SK-N-SH (cell line): ENCODE measurements at places on chromosomes 12 and 14.

DNA sequence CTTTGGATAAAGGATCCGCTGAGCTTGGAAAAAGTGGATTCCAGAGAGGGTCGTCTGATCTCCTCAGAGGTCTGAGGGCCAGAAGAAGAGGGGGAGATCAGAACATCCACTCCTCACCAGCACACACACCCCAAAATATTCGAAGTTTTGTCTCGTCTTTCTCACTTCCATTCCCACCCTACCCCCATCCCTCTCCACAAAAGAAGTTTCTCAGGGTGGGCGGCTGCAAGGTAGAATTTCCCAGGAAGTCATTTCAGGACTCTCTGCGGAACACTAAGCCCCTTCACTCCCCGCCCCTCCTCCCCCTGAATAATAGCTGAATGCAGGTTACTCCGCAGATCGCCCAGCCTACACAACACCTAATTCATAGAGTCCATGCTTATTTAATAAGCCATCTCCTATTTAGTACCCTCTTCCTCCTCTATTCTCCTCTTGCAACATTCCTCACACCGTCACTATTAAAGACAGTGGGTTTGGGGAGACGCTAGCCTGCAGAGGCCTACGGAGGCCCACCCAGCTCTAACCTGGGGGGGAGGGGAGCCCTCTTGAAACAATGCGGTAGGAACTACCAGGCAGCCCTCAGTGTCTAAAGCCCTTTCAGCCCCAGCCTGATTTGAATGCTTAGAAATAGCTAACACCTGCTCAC, 649 bp upstream of the SALL2 start:
- H3K4me3 ChIP-seq: peak overlapping the region; percentile 77
- peaks cover 16% of the 10 kb centered on the region; the same call in 1 of the 2 replicates for H3K4me1 ChIP-seq
- no peak for DNase-seq
- H3K27me3 ChIP-seq: peaks cover 6% of the 10 kb centered on the region; the same call in 1 of the 2 replicates
- peaks cover 5% of the 10 kb centered on the region; the same call in 1 of the 2 replicates for H3K36me3 ChIP-seq

- peak; percentile 80 for DNase-seq
- no peaks in the 10 kb centered on the region for H3K36me3 ChIP-seq
- no peak overlapping the region for H3K4me3 ChIP-seq
- H3K27ac ChIP-seq: peak overlapping the region; percentile 84
- H3K27me3 ChIP-seq: no peaks in the 10 kb centered on the region; the same call in 1 of the 2 replicates
These were observed 28.2 kb upstream of the TMEM106C start for GRCh38 chr12:47935184-47935583.

DNA sequence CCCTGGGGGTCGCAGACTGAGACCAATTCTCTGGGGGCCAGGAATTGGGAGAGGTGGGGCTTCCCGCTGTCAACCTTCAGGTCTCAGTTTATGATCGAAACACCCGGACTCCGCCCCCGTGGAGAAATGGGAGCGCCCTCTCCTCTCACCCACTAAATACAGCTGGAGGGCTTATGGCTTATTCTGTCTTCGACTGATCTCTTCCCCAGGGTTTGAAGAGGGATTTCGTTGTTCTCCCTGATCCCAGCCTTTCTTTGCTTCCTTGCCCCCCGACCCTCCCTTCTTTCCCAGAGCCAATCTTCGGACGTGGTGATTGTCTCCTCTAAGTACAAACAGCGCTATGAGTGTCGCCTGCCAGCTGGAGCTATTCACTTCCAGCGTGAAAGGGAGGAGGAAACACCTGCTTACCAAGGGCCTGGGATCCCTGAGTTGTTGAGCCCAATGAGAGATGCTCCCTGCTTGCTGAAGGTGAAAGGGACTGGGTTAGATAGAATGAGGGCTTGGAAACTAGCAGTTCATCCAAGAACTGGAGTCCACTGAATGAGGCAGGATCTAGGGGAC, 607 bp downstream of the OS9 start:
- H3K36me3 ChIP-seq: peaks cover 20% of the 10 kb centered on the region; the same call in 1 of the 2 replicates
- DNase-seq: peak; percentile 28
- no peaks in the 10 kb centered on the region for H3K4me1 ChIP-seq
- H3K27me3 ChIP-seq: no peaks in the 10 kb centered on the region

GRCh38 chr12:129258781-129259318, 405.6 kb downstream of the GLT1D1 start:
- no peak for DNase-seq
- no peak overlapping the region for H3K27ac ChIP-seq
- no peaks in the 10 kb centered on the region for H3K27me3 ChIP-seq
- H3K4me3 ChIP-seq: no peak overlapping the region
- H3K36me3 ChIP-seq: no peaks in the 10 kb centered on the region
- no peaks in the 10 kb centered on the region for H3K4me1 ChIP-seq

GRCh38 chr14:59691266-59691665, 114.7 kb upstream of the CCDC175 start:
- no peaks in the 10 kb centered on the region for H3K27me3 ChIP-seq
- no peaks in the 10 kb centered on the region for H3K36me3 ChIP-seq
- H3K27ac ChIP-seq: no peak overlapping the region
- no peaks in the 10 kb centered on the region for H3K4me1 ChIP-seq

DNA sequence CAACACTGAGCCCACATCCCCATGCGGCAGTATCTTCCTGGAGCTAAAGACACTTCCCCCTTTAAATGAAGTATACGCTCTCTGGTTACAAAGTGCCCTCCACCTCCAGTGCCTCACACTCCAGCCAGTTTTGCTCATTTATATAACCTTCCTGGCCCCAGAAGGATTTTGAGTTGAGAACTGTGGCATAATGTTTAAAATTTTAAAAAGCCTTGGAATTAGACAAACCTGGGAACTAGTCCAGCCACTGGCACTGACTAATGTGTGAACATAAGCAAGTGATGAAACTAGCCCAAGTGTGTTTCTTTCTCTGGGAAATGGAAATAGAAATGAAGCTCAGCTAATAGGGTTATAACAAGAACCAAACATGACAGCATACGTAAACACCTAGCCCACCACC, 723.7 kb upstream of the USP15 start:
- H3K36me3 ChIP-seq: no peaks in the 10 kb centered on the region
- no peak for DNase-seq
- no peaks in the 10 kb centered on the region for H3K4me1 ChIP-seq
- H3K27me3 ChIP-seq: no peaks in the 10 kb centered on the region
- H3K27ac ChIP-seq: no peak overlapping the region
- no peak overlapping the region for H3K4me3 ChIP-seq

- H3K27ac ChIP-seq: no peak overlapping the region
- DNase-seq: no peak
- H3K4me1 ChIP-seq: no peaks in the 10 kb centered on the region
- H3K36me3 ChIP-seq: no peaks in the 10 kb centered on the region
- no peaks in the 10 kb centered on the region for H3K27me3 ChIP-seq
- no peak overlapping the region for H3K4me3 ChIP-seq
These were observed 851.2 kb downstream of the GALC start for GRCh38 chr14:87141801-87142200.

DNA sequence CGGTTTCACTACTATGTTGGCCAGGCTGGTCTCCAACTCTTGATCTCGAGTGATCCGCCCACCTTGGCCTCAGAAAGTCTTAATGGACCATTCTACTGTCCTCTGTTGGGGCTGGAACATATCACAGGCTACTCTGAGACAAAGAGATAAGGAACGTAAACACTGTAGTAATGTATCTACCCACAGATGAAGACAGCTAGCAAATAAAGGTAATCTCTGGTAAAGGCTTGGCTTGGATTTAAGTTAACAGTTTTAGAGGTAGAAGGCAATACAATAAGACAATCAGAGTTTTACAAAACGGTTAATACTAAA, 44.6 kb upstream of the ISM2 start:
- no peaks in the 10 kb centered on the region for H3K4me1 ChIP-seq
- H3K27ac ChIP-seq: no peak overlapping the region
- H3K27me3 ChIP-seq: no peaks in the 10 kb centered on the region

DNA sequence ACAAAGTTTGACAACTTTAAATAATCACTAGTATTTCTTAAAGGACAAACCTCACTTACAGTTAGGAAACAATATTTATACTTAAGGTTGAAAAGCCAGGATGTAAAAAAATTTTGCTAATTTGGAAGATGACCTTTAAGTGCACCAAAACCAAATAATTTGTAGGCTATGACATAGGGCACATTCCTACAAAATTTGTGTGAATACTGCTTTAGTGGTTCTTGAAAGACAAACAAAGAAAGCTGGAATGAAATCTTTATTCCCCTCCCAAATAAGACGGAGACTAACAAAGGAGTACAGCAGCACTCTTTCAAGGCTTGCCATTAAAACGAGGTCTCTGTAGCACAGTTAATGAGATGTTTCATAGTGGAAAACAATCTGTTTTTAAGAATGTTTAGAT, 45.6 kb downstream of the MSRB3 start:
- H3K4me3 ChIP-seq: no peak overlapping the region
- DNase-seq: no peak
- H3K4me1 ChIP-seq: peaks cover 17% of the 10 kb centered on the region; the same call in 1 of the 2 replicates
